ENCODE measurements at places on chromosomes 7 and 10. TPM values are rescaled to one million over a fixed set of nuclear protein-coding genes. Genes with fewer than 3 reads are reported as not detected.
A peak's percentile ranks its signal among the peaks of the same experiment; 100 is the strongest.

Gene LRRTM3
- total RNA-seq: not detected

DNA sequence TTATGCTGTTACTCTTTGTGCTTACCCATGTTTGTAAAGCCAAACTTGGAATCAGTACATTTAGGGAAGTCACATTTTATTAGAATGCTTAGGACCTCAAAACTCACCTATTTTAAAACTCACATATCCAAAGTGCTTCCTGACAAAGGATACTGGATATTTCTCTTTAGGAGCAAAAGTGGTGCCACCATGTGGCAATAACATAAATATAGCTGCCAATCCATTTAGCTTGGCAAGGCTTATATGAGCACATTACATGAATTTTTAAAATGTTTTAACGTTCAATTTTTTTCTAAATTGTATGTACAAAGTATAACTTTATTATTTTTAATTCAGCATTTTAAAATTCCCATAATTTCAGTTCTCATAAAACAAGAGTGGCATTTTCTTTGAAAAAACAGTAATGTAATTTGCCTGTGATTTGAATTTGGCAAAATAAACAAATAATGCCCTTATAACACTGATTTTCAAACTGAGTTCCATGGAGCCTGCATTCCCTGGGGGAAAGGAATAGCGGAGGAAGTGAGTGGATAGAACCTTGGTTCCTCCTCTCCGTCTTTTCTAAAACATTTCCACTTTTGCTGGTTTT, 75.4 kb downstream of the HDAC9 start:
- no peak for DNase-seq

GRCh38 chr7:22229148-22229547, 127.8 kb downstream of the RAPGEF5 start:
- no peak for DNase-seq

GRCh38 chr10:46227936-46228562, 58.7 kb upstream of the ANTXRL start:
- DNase-seq: no peak

Gene SFRP4
- total RNA-seq: 0.43 TPM

DNA sequence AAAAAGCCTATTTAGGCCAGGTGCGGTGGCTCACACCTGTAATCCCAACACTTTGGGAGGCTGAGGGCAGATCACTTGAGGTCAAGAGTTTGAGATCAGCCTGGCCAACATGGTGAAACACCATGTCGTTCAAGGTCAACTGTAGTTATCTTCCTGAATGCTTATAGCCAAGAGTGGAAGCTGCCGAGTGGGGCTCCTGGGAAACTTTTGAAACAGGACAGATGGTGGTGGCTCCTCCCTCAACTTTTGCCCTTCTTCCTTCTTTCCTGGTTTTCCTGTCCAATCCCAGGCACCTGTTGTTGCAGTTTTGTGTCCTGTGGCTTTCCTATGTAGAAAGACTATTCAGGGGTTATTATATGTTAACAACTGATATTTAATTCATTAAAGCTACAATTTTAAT, 8.7 kb upstream of the PPIA start:
- no peak for DNase-seq

GRCh38 chr7:125326666-125327255, 397.1 kb upstream of the POT1 start:
- no peak for DNase-seq

GRCh38 chr7:21429021-21429420, 1.1 kb downstream of the SP4 start:
- no peak for DNase-seq

Gene ACTL6B
- total RNA-seq: 0.42 TPM

DNA sequence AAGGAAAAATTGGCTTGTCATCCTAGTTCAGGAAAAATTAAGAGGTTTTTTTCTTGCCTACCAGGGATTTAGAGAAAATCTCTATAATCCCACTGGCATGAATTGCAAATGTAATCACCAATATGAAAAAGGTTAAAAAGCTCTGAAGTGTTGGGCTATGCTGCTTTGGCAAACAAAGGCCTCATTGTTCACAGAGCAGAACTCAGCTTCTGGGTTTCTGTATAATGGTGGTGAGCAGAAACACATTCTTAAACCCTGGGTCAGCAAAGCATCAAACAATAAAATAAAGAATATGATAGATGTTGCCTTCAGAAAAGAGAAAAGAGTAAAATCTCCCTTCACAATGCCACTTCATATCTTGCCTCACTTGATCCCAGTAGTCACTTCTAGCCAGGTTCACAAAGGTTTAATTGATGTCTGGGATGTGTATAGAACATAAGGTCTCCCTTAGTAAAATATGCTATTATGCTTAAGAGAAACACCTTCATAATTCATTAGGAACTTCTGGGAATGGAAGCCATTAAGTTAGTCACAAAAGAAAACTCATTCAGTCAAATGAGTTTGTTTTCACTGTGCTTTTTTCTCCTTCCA, 1255.5 kb upstream of the PHF14 start:
- DNase-seq: no peak

DNA sequence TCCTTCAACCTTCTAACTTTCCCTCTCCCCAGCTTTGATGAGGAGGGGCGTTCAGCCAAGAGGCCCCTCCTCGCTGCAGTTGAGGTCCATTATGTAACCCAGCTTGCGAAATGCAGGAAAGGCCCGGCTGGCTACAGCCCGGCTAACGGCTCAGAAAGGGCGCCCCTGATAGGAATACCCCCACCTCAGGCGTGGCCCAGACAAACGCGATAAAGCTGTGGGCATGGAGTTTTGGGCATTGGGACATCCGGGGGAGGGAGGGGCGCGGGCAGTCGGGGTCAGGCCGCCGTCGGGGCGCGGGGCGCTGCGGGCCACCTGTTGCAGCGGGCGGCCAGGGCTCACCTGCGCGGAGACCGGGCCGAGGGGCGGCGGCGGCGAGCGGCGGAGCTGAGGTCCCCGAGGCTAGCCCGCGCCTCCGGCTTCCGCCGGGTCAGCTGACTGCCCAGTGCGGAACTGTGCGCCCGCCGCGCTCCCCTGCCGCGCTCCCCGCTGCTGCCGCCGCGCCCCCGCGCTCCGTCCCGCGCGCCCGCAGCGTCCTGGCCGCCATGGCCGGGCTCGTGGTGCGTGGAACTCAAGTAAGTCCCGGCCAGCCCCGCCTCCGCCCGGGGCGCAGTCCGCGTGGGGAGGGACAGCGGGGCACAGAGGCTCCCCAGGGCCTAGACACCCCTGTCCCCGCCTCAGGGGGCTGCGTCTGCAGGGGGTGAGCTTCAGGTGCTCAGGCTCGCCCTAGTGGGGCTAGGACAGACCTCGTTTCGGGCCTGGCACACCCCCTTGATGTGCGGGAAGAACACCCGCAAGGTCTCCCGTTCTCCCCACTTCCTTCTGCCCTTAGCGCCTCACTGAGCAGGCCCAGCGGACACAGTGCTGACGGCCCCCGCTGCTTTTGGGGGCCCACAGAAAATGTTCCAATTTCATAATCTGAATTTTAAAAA, at the start of gene LRMDA:
TSS of gene LRMDA (plus strand) at position 445 of the 932 bp plus-strand sequence.
- peak; percentile 37 for DNase-seq

DNA sequence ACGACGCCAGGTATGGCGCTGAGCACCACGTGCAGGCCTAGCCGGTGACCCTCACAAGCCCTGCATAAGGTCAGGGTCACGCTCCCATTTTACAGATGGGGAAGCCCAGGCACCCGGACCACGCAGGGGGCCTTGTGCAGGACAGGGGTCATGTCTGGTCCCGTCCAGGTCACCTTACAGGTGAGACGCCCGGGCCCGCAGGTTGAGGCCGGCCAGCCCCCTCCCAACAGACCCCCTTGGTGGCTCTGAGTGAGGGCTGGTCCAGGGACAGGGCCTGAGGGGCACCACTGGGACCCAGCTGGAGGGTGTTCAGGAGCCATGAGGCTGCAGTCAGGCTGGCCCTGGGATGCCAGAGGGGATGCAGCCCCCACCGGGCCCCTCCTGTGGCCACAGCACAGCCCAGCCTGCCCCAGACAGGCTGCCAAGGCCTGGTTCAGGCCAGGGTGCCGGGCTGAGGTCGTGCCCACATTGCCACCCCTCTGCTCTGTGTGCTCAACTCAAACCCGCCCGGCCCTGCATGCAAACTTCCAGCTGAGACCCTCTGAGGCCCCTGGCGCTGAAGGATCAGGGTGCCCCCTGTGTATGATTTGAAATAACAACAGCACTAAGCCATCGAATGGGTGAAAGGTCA, 69.0 kb downstream of the PWWP2B start:
- DNase-seq: no peak

Gene ARMC10
- 28.4 TPM for total RNA-seq

Gene ZNF92
- 6.8 TPM for total RNA-seq

- DNase-seq: no peak
These were observed 11.6 kb downstream of the OR6V1 start for GRCh38 chr7:143063741-143064140.

DNA sequence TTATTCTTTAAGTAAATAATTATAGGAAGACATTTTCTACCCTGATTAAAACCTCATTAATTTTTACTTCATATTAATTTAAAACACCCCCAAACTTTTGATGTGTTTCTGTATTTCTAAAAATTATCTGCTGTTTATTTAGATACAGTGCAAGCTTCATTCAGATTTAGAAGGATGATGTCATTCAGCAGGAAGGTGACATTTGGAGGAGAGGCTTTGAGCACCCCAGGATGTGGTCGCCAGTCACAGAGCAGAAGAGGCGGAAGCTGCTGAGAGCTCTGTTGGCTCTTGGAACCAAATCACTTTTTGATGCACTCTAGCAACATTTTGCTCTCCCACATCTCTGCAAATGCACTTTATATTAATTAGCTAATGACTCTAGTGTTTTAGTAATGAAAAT, 233.9 kb upstream of the CACNA2D1 start:
- no peak for DNase-seq

Gene STAMBPL1
- 22.4 TPM for total RNA-seq

- DNase-seq: no peak
These were observed 170.1 kb downstream of the TMEM26 start for GRCh38 chr10:61283066-61283465.

Gene PLXDC2
- total RNA-seq: 37.3 TPM

DNA sequence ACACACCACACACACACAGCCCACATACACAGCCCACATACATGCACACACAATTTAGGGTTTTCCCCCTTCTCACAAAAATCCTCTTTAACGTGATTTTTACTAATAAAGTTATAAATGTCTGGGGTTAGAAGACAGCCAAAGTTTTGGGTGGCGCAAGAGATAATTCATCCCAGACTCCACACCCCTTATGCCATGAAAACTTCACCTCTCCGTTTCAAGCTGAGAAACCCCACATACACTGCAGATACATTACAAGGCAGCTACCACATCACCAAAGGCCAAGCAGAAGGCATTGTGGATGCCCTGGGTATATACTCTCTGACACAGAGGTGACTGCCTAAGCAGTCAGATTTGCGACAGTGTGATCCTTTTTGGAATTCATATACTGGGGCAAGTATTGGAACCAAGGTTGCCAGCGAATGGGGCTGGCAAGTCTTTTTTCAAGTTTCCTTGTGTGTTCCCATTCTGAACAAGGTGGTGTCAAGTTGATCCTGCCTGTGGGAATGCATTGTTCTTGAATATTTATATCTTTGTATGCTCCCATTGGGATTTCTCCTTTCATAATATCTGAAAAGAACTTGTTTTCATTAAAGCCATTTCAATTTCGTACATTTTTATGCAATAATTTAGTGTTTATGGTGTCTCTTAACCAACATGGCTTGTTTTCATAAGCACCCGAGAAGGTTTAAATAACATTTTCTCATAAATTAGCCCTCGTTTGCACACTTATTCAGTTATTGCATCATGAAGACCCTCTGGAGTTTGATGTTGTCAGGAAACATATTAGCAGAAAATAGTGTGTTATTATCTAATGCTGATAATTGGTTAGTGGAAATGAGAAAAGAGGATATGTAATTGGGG, 130.2 kb downstream of the TCF7L2 start:
- no peak for DNase-seq

GRCh38 chr7:36207451-36208291, 54.6 kb downstream of the EEPD1 start:
- peak; percentile 60 for DNase-seq

DNA sequence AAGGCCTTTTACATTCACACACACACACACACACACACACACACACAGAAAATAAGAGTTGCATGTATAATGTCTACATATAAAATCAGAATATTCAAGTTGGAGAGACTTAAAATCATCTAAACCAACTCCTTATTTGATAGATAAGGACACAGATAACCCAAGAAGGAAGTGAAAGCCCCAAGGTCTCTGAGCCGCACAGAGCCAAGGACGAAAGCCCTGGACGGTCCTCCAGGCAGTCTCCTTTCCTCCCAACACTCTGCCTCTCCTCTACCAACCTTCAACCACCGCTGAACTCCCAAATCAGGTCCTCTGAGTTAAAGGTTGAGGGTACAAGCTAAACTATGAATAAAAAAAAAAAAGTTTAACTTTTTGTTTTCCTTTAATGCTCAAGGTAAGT, 28.2 kb downstream of the UBE2H start:
- DNase-seq: no peak

- no peak for DNase-seq
These were observed 22.1 kb downstream of the NMT2 start for GRCh38 chr10:15146366-15146765.
